ENCODE measurements at places on chromosomes 7 and 10.

DNA sequence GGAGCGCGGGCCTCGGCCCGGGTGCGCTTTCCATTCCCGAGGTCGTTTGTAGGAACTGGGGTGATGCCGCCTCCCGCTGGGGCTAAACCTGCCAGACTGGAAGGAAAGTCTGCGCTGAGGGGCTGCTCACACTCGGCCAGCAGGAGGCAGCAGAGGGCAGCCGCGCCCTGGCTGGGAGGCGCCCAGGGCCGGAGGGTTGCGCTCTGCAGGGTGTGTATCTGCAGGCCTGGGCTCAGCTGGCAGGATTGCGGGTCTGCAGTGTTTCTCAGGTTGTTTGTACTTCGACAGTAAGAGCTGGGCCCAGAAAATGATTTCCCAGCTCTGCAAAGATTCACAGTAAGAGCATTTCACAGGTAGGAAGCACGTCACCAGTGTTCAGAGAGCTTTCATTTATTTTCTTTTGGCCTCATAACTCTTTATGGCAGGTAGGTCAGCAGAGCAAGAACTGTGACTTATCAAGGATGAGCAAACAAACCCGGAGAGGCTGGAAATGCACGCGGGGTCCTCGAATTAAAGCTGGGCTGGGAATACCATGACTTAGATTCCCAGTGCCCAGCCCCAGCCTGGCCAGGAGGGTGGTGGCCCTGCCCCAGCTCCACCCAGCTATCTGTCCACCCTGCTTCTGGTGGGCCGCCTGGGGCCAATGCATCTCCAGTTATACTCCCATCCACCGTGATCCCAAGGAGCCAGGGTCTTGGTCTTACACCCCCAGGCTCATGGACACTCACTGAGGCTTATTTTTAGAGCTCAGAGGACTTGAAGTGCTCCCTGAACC lies 15.2 kb upstream of the PPP2R2D start:
- peak; percentile 80 for DNase-seq

DNA sequence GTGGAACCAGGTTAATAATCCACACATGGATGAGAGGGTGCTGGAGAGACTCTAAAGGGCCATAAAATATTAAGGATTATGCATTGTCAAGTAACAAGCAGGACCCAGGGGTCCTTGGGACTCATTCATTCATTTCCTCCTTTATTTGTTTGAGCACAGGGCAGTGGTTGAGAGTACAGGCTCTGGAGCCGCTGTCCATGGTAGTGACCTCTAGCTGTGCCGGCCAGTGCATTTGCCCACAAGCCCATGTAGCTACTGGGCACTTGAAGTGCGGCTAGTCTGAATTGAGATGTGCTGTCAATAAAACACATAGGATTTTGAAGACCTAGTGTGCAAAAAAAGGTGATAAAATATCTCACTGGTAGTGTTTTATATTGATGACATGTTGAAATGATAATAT lies 137.6 kb downstream of the C10orf105 start:
- no peak for DNase-seq

- no peak for DNase-seq
These were observed 137.3 kb downstream of the AUTS2 start for GRCh38 chr7:69735582-69735981.

DNA sequence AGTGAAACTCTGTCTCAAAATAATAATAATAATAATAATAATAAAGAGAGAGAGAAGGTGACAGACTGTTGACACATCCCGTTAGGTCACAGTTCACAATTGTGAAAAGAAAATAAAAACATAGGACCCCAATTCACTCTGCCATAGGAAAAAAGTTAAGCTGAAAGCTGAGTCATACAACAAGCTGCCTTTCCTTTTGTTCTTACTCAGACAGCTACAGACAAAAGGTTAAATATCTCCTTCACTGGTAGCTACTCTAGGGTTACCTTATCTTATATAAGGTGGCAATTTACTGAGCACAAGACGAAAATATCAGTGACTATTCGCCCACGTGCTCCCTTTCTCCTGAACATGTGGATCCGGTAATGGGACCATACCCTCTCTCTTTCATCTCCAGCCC lies 17.5 kb downstream of the TUBAL3 start:
- no peak for DNase-seq

DNA sequence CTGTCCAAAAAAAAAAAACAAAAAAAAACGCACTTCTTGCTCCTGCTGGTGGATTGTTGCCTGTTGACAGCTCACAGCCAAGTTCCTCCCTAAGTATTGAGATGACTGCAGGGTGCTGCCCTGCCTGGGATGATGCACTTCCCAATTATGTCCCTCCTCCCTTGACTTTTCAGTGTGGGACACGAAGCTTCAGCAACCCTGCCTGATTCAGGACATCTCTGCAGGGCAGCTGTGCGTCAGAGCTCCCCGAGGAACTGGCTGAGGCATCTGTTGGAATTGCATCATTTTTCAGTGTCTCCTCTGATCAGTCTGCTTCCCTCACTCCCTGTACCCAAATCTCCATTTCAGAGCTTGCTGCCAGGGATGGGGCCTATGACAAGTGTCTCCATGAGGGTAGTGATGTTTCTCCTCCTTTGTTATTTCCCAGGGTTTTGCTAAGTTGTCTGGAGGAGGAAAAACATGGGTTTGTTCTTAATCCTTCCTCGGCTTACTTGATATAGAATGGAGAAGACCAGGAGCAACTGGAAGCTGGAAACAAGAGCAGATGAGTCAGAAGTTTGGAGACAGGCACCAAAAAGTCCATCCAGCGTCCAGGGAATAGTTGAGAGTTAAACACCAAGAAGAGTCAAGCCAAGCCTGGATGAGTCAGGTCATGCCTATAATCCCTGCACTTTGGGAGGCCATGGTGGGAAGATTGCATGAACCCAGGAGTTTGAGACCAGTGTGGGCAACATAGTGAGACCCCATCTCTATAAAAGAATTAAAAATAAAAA lies 355.1 kb downstream of the GALNT17 start:
- DNase-seq: no peak

DNA sequence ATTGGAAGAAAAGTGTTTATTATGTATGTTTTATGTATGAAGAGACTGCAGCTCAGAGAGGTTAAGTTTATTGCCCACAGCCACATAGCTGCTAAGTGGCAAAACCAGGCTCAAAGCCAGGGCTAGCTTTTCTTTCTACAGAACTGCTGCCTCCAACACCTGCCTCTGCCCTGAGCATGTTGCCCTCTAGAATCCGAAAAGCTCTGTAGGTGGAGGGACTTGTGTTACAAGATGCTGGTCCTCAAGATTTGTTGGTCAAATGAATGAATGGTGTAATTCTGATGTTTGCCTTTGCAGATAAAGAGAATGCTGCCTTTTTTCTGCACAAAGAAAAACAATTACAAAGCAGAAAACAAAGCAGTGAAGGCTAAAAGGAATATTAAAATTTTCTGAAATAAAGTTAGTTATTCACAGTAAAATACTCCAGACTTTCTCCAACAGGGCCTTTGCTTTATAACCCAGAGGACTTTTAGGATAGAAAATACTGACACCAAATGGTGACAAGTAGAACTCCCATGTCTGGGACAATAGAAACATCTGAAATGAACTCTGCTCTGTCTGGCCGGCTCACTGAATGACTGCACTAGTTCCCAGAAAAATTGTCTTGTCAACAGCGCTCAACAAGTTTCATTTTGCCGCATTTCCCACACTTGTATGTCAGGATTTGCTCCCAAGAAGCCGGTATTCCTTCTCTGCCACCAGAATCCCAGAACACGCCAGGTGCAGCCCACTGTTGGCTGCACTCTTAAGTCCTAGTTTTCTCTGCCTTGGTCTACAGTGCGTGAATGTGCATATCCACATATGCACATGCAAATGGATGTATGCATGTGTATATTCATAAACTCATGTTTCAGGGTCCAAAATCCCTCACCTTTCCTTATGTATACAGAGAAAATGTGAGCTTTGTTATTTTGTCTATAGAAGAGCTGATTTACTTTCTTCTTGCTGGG lies 11.0 kb upstream of the DNTT start:
- DNase-seq: no peak

DNA sequence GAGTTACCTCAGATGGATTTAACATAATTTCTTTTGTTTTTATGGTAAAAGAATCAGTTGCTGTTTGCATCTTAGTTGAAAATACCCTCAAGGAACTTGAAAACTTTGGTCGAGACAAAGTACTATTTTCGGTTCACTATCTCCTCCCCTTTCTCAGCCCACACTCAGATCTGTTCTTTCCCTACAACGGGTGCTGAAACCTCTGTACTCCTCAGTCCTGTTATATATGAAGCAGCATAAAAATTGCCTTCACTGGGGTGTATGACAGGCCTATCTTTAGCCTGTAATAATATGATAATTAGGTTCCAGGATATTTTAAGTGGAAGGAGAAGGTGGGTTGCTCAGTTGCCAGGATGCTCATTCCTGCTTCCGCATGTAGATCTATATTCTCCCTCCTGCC lies 105.2 kb upstream of the NOBOX start:
- no peak for DNase-seq

GRCh38 chr7:130923365-130923764 lies 189.4 kb upstream of the KLF14 start:
- no peak for DNase-seq

GRCh38 chr7:2038931-2039728 lies 193.6 kb downstream of the MAD1L1 start:
- DNase-seq: no peak

GRCh38 chr10:2984682-2985081 lies 82.7 kb upstream of the PFKP start:
- DNase-seq: no peak

DNA sequence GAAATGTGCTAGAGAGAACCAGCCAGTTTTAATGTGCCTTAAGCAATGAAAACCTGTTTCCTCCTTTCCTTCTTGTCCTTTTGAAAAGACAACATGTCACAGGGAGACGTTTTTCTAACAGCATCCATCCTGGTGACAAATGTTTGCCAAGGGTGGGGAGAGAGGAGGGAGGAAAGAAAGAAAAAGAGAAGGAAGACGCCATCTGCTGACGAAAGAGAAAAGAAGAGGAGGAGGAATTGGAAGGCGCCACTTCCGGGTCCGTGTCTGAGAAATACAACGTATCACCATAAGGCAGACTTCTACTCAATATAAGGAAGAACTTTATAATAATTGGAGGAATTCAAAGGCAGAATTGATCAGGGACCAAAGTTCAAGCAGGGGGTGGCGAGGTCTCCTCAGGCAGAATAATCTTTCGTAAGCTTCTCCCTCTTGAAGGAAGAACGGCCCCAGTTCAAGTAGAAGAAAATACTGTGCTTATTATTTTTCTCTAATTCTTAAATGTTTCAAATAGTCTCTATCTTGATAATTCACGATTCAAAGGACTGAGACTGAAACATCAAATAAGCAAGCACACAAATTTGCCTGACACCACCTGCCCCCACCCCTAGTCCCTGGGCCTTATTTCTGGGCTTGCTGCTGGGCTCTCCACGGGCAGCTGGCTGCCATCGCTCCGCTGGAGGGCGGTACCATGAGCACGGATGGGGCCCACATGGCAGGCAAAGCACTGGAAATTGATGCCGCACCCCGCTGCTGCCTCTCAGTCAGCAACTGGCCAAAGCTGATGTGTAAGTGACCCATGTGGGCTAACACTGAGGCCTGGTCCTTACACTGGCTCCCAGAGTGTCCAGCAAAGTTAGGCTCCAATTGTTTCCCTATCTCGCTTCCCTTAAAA lies 273.7 kb upstream of the KLF14 start:
- DNase-seq: peak; percentile 43

DNA sequence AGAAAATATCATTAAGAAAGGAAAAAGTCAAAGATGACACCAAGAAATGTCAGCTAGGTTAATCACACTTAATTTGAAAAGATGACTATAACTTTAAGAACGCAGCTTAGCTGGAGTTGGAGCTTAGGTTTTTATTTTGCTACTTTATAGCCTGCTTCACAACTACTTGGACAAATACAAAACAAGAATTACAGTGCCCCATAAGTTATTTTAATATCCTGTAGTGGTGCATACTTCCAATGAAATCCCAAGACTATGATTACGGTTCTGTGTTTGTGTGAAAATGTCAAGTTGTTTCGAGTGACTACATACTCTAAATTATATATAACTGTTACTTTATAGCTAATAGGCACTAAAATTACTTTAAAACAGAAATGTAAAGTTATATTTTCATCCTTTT lies 244.6 kb upstream of the MGMT start:
- DNase-seq: no peak

DNA sequence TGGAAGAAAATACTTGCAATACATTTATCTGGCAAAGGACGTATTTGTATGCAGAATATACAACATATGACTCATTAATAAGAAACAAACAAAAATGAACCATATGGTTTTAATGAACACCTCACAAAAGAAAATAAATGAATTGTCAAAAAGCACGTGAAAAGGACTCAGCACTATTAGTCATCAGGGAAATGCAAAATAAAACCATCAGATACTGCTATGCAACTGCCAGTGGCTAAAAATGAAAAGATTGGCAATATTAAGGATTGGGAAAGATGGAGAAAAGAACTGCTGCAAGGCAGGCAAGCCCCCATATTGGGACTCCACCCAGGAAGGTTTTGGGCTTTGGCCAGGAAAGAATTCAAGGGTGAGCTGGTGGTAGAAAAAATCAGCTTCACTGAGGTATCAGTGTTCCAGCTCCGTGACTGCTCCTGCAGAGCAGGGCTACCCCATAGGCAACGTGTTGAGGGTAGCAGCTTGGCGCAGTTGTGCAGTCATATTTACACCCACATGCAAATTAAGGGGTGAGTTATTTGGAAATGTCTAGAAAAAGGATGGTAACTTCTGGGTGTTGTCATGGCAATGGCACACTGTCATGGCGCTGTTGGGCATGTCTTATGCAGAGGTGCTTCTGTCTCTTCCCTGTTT lies 72.7 kb downstream of the CUBN start:
- DNase-seq: no peak

GRCh38 chr7:18788026-18788425 lies 292.5 kb downstream of the HDAC9 start:
- no peak for DNase-seq

GRCh38 chr10:71752391-71753090 lies 20.8 kb downstream of the VSIR start:
- DNase-seq: no peak

- DNase-seq: no peak
These were observed 14.9 kb downstream of the ANKMY2 start for GRCh38 chr7:16630654-16631053.

GRCh38 chr10:117137911-117138642 lies at the start of gene VAX1:
Gene VAX1 (minus strand): TSS chr10:117138270. CDS start chr10:117138056, 214 bp downstream.
- DNase-seq: no peak

- DNase-seq: no peak
These were observed 15.5 kb downstream of the KLF6 start for GRCh38 chr10:3769556-3769955.

- no peak for DNase-seq
These were observed 132.8 kb downstream of the PRKAG2 start for GRCh38 chr7:151744051-151744580.

- DNase-seq: no peak
These were observed 105.1 kb upstream of the TCF7L2 start for GRCh38 chr10:112844681-112845544.

DNA sequence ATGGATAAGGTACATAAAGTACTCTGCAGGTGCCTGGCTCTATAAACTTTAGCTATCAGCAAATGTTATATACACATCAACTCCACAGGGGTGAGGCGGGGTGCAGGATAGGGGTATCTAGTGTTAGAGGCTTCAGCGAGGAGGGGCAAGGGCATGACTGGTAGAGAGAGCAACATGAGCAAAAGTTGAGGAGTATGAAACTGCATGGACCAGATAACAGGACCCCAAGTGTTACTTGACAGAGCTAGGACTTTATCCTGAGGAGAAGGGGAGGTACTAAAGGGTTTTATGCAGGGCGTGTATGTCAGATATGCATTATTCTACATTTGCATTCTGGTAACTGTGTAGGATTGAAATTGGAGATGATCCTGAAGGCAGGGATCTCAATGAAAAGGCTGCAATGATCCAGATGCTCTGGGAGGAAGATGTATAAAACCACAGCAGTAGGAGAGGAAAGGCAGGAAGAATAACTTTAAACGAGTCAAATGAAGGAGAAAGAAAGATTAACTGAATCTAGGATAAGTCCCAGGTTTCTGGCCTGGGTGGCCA lies 109.8 kb upstream of the FAM133B start:
- DNase-seq: no peak
